ENCODE measurements at places on chromosomes 6 and 20. TPM values are rescaled to one million over a fixed set of nuclear protein-coding genes. Genes with fewer than 3 reads are reported as not detected.

- no peak for DNase-seq
- H3K4me3 ChIP-seq, result no peak overlapping the region
- no peak overlapping the region for H3K27ac ChIP-seq
- H3K36me3 ChIP-seq, result no peaks in the 10 kb centered on the region
These were observed 499.6 kb upstream of the SULF2 start for GRCh38 chr20:48284837-48285236.

GRCh38 chr6:3296078-3296477 is 37.3 kb downstream of the PSMG4 start:
- H3K27ac ChIP-seq, result no peak overlapping the region
- H3K36me3 ChIP-seq, result no peaks in the 10 kb centered on the region
- no peak for DNase-seq
- no peaks in the 10 kb centered on the region for H3K4me1 ChIP-seq
- H3K4me3 ChIP-seq, result no peak overlapping the region

- H3K4me1 ChIP-seq, result no peaks in the 10 kb centered on the region
- H3K27me3 ChIP-seq, result no peaks in the 10 kb centered on the region
- H3K4me3 ChIP-seq, result no peak overlapping the region
- no peak for DNase-seq
- no peak overlapping the region for H3K27ac ChIP-seq
- H3K36me3 ChIP-seq, result no peaks in the 10 kb centered on the region
These were observed 98.1 kb downstream of the MYLK4 start for GRCh38 chr6:2652611-2653010.

DNA sequence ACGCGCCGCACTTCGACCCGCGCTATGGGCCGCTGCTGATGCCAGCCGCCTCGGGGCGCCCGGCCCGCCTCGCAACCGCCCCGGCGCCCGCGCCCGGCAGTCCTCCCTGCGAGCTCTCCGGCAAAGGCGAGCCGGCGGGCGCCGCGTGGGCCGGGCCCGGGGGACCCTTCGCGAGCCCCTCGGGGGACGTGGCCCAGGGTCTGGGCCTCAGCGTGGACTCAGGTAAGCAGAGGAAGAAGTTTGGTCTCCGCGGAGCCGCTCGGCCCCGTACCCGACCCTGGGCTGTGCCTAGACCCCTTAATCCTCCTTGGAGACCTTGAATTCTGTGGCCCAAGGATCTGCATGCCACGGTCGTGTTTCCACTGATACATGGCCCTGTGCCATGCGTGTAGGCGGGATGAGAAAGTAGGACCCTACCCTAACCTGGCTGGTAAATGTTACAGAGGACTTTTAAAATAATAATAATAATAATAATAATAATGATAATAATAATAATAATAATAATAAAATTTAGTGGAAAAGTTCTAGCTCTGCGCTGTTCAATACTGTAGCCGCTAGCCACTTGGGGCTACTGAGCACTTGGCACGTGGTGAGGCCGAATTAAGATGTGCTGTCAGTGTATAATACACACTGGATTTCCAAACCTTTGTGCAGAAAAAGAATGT is 5.6 kb downstream of the VGLL2 start:
- H3K36me3 ChIP-seq, result no peaks in the 10 kb centered on the region
- no peak overlapping the region for H3K27ac ChIP-seq
- no peaks in the 10 kb centered on the region for H3K4me1 ChIP-seq
- no peak for DNase-seq

- no peak overlapping the region for H3K27ac ChIP-seq
- H3K4me1 ChIP-seq, result peaks cover 1% of the 10 kb centered on the region
- H3K27me3 ChIP-seq, result no peaks in the 10 kb centered on the region
- H3K36me3 ChIP-seq, result no peaks in the 10 kb centered on the region
- H3K4me3 ChIP-seq, result no peak overlapping the region
These were observed 190.9 kb downstream of the MAFB start for GRCh38 chr20:40497899-40498691.

GRCh38 chr6:62707156-62707555 is 421.1 kb upstream of the KHDRBS2 start:
- H3K27me3 ChIP-seq, result no peaks in the 10 kb centered on the region
- no peaks in the 10 kb centered on the region for H3K36me3 ChIP-seq
- H3K4me1 ChIP-seq, result no peaks in the 10 kb centered on the region
- DNase-seq, result no peak

DNA sequence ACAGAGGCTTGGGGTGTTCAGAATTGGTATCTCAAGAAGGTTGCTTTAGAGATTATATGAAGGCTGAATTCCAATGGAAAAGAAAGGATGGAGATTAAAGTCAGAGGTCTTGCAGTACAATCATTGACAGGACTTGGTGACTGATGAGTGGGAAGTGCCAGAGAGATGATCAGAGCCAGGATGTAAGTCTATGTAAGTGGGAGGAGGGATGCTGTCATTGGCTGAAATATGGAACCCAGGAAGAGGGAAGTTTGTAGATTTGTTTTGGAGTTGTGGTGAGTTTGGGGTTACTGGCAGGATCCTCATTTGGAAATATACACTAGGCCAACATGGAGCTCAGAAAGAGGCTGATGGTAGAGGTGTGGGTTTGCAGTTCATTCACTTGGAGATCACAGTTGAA is 23.8 kb upstream of the TNFAIP3 start:
- H3K27ac ChIP-seq, result no peak overlapping the region
- no peak for DNase-seq

GRCh38 chr20:26208296-26209091 is 511.8 kb upstream of the ZNF337 start:
- H3K4me3 ChIP-seq, result no peak overlapping the region
- DNase-seq, result peak; percentile 32
- H3K27ac ChIP-seq, result no peak overlapping the region
- no peaks in the 10 kb centered on the region for H3K36me3 ChIP-seq
- no peaks in the 10 kb centered on the region for H3K27me3 ChIP-seq

DNA sequence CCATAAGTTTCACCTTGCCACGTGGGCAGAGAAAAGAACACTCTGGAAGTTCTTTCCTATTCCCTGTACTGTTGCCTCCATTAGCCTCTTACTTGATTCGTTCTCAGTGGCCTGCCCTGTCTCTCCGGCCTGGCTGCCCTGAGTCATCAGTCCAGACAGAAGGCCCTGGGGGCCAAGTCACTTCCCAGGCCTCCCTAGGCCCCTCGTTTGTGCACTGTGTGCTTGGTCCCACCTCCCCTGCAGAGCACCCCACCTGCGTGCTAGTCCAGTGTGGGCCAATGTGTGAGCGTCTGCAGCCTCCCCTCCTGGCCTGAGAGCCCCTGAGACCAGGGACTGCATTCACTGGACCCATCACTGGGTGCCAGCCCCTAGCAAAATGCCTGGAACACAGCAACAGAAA is 191.2 kb upstream of the RREB1 start:
- H3K27me3 ChIP-seq, result no peaks in the 10 kb centered on the region
- DNase-seq, result no peak
- H3K36me3 ChIP-seq, result no peaks in the 10 kb centered on the region
- H3K4me3 ChIP-seq, result no peak overlapping the region
- H3K4me1 ChIP-seq, result no peaks in the 10 kb centered on the region
- H3K27ac ChIP-seq, result no peak overlapping the region

DNA sequence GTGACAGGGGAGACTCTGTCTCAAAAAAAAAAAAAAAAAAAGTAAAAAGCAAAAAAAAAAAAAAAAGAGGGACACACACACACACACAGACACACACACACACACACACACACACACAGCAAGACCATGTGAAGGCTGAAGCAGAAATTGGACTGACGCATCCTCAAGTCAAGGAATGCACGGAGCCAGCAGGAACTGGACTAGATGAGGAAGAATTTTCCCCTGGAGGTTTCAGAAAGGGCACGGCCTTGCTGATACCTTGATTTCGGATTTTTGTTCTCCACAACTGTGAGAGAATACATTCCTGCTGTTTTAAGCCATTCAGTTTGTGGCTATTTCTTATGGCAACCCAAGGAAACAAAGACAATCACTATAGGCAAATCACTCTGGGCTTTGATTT is 176.9 kb upstream of the SALL4 start:
- H3K27me3 ChIP-seq, result no peaks in the 10 kb centered on the region
- H3K36me3 ChIP-seq, result no peaks in the 10 kb centered on the region
- H3K4me3 ChIP-seq, result no peak overlapping the region
- H3K4me1 ChIP-seq, result no peaks in the 10 kb centered on the region
- H3K27ac ChIP-seq, result no peak overlapping the region

- no peak overlapping the region for H3K4me3 ChIP-seq
- no peak overlapping the region for H3K27ac ChIP-seq
- no peak for DNase-seq
- peaks cover 4% of the 10 kb centered on the region for H3K4me1 ChIP-seq
- H3K27me3 ChIP-seq, result no peaks in the 10 kb centered on the region
These were observed 185.8 kb upstream of the TENT5A start for GRCh38 chr6:81938014-81938856.

DNA sequence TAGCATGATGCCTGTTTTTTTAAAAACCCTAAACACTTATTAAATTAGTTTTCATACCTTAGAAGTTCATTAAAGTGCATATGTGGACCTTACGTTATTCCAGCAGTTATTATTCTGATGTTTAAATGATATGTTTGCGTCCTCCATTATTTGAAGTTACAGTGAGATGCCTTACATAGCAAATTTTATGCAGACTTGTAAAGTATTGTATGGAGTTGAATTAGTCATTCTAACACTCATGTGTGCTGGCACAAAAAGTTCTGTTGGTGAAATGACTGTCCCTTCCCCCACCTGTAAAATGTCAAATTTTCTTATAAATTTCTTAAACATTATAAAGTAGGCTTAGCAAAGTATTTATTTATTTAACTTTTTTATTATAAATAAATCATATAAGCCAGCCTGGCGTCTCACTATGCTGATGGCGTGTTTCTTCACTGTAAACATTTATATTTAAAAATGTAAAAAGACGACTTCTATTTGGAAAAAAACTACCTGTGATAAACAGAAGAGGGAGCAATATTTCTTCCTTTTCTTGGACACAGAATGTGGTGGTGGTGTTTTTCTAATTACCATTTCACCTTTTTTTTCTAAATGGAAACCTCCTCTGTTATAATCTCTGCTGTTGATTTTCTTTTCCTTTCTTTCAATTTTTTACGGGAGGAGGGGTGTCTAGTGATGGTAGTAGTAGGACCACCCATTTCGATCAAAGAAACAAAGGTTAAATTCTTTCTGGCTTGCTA is 155.4 kb downstream of the RFPL4B start:
- no peaks in the 10 kb centered on the region for H3K4me1 ChIP-seq
- no peak overlapping the region for H3K4me3 ChIP-seq
- H3K27me3 ChIP-seq, result no peaks in the 10 kb centered on the region
- no peaks in the 10 kb centered on the region for H3K36me3 ChIP-seq
- no peak for DNase-seq
- no peak overlapping the region for H3K27ac ChIP-seq

- no peak overlapping the region for H3K27ac ChIP-seq
- DNase-seq, result no peak
- no peaks in the 10 kb centered on the region for H3K4me1 ChIP-seq
- H3K36me3 ChIP-seq, result no peaks in the 10 kb centered on the region
These were observed 276.7 kb downstream of the FARS2 start for GRCh38 chr6:5537967-5538366.

DNA sequence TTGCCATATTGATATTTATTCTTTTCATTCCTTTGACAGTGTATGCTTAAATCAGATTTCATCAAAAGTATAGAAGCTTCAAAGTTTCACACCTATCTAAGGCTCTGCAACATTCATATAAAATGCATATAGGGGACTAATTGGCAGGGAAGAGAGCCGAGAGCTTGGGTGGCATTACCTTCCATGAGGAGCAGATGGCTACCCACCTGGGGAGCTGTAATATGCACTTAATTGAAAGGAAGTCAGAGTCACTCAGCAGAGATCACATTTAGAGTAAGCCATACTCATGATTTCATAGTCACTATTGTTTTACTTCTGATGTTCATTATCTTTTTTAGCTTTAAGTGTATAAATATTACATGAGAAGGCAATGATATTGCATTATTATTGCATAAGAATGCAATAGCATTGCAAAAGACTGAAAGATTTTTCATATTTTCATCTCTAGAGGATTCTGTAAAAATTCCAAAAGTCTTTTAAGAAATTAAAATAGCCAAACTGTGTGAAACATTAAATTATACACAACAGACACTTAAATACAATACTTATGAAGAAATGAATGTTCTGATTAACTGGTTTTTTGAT is 1305.2 kb downstream of the EPHA7 start:
- H3K4me1 ChIP-seq, result no peaks in the 10 kb centered on the region
- no peaks in the 10 kb centered on the region for H3K27me3 ChIP-seq
- no peak overlapping the region for H3K4me3 ChIP-seq
- DNase-seq, result no peak
- no peaks in the 10 kb centered on the region for H3K36me3 ChIP-seq

- H3K4me3 ChIP-seq, result no peak overlapping the region
- H3K27me3 ChIP-seq, result no peaks in the 10 kb centered on the region
- peak; percentile 40 for DNase-seq
- no peak overlapping the region for H3K27ac ChIP-seq
- H3K36me3 ChIP-seq, result no peaks in the 10 kb centered on the region
- peaks cover 3% of the 10 kb centered on the region for H3K4me1 ChIP-seq
These were observed 2.2 kb upstream of the RAET1E start for GRCh38 chr6:149899926-149900619.

- H3K4me3 ChIP-seq, result no peak overlapping the region
- no peak overlapping the region for H3K27ac ChIP-seq
- no peaks in the 10 kb centered on the region for H3K36me3 ChIP-seq
These were observed 111.6 kb downstream of the ERMARD start for GRCh38 chr6:169862892-169863525.

DNA sequence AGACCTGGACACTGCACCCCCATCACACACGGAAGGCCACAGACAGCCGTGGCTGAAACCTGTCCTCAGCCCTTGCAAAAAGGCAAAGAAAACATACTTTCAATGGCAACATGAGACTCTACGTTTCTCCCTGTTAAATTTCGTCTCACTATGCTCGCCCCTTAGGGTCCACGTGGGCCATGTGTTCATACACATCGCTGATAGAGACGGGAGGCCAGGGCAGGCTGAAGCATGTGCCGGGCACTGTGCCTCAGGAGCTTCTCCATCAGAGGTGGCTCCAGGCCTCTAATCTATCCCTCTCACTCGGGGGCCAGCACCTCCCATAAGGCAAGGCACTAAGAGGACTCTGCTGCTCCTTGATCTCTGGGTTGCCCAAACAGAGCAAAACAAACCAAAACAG is 17.5 kb downstream of the PXDC1 start:
- DNase-seq, result no peak
- H3K4me1 ChIP-seq, result no peaks in the 10 kb centered on the region
- no peaks in the 10 kb centered on the region for H3K27me3 ChIP-seq
- H3K4me3 ChIP-seq, result no peak overlapping the region

DNA sequence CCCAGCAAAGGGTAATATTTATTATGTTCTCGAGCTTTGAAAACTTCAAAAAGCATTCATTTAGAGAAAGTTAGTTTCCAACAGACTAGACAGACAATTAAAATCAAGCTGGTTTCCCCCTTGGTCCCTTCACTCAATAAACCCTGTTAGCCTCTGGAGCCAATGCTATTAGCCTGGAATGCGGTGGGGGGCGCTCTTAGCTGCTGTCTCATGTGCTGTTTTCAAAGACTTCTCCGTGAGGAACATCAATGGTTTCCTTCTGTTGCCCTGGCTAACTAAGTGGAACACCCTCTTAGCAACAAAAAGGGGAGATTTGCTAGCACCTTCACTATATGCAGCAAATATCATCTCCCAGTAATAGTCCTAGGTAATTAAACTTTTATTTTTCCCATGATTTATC is 86.4 kb downstream of the LY86 start:
- no peak overlapping the region for H3K4me3 ChIP-seq
- no peaks in the 10 kb centered on the region for H3K4me1 ChIP-seq
- no peak for DNase-seq

Gene FLRT3
- total RNA-seq, result 0.49 TPM

Gene C6orf15
- not detected for total RNA-seq

Gene MICB
- total RNA-seq, result 4.7 TPM

Gene HMGCLL1
- total RNA-seq, result 1.5 TPM

Gene RSPH4A
- total RNA-seq, result 0.68 TPM

Gene HSPA12B
- 21.2 TPM for total RNA-seq

Gene RGS17
- total RNA-seq, result 2.2 TPM

Gene PLCB1
- 35.0 TPM for total RNA-seq
